Hippocampal formation (tissue), 2 donors: ENCODE measurements at places on chromosomes 2 and 18.

- no peak for DNase-seq
Measured at GRCh38 chr18:39313992-39314391, 1748.4 kb upstream of the CELF4 start.

DNA sequence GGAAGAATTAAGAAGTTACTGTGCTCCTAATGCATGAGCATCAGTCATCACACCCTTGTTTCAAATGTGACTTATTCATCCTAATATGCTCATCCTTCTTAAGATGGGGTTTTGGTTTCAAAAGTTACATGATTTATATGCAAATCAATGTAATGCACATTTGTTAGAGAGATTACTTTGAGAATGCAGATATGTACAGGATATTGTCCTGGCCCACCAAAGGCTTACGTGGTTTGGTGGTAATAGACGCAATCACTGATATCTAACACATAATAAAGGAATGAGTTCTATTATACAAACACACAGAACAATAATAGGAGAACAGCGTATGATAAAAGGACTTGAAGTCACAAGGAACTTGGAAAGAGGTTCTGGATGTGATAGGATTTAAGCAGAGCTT is 11.1 kb upstream of the COL5A2 start:
- DNase-seq: no peak

- DNase-seq: no peak
Measured at GRCh38 chr2:80291656-80292055, 12.9 kb downstream of the LRRTM1 start.

DNA sequence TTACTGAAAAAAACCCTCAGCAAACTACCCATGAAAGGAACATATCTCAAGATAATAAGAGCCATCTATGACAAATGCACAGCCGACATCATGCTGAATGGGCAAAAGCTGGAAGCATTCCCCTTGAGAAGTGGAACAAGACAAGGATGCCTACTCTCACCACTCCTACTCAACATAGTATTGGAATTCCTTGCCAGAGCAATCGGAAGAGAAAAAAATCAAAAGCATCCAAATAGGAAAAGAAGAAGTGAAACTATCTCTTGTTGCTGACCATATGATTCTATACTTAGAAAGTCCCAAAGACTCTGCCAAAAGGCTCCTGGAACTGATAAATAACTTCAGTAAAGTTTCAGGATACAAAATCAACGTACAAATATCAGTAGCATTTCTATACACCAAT is 40.6 kb upstream of the MSTN start:
- DNase-seq: no peak

GRCh38 chr2:57758686-57759085 is 287.9 kb upstream of the VRK2 start:
- no peak for DNase-seq

DNA sequence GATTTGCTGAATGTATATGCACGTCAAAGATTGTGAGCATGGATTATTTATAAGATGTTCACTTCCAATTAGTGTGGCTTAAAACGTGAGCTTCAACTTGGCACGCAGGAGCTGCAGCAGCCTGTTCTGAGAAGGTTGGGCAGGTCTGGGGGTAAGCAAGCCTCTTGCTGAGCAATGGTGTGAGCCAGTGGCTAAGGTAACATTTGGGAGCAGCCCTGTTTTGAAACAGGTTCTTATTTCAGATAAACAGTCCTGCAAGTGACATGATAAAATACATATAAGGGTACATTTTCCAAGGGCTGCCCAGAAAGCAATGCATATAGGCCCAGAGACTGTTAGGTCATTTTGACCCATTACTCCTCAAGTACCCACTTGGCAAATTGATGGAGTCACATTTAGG is 415.3 kb downstream of the ZNF521 start:
- no peak for DNase-seq

GRCh38 chr2:199462347-199462955 is 4.7 kb upstream of the SATB2 start:
- DNase-seq: no peak

GRCh38 chr2:12163866-12164265 is 417.4 kb downstream of the LPIN1 start:
- DNase-seq: no peak

- DNase-seq: no peak
Measured at GRCh38 chr2:216308576-216308975, 63.7 kb downstream of the MARCHF4 start.

- DNase-seq: no peak
Measured at GRCh38 chr18:13258921-13259320, 40.4 kb downstream of the LDLRAD4 start.

- DNase-seq: no peak
Measured at GRCh38 chr2:28129955-28130695, 239.6 kb downstream of the BABAM2 start.
